ENCODE measurements at places on chromosomes 11 and 22.

GRCh38 chr11:32162351-32162750 is 71.5 kb downstream of the RCN1 start:
- no peak for DNase-seq

DNA sequence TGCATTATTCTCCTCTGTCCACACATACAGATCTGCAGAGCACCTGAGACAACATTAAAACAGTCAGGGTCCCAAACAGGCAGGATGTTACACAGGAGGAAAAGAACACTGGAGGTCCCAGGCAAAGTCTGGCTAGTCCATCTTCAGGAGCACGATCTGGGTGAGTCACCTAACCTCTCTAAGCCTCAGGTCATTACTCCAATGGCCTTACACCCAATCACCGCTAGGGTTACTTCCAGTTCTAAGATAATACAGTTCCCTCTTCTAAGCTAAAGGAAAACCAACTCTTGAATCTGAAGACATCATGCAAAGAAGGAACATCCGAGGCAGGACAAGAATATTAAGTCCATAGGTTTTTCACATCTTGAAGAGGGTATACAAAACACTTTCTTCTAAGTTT is 24.5 kb downstream of the ASCC2 start:
- DNase-seq = no peak

- DNase-seq = no peak
Observed at GRCh38 chr11:35115688-35116030, 23.3 kb upstream of the CD44 start.

DNA sequence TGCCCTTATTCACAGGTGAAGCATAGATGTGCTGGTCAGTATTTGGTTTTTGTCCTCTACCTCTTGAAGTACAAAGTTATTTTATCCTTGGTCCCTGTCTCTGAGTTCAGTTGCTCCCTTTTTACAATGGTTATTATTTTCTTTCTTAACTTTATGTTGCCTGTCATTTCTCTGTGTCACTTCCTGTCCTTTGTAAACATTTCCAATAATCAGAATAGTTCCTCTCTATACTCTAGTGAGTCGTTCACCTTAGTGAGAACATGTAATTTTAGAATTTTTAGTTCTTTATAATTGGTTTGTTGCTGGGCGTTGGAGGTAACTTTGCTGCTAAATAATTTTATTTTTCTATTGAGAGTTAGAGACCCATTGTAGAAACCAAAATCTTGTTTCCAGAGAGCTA is 16.0 kb downstream of the CSTPP1 start:
- DNase-seq = no peak

- DNase-seq = no peak
Observed at GRCh38 chr11:111466615-111467014, 45.6 kb downstream of the BTG4 start.

- DNase-seq = no peak
Observed at GRCh38 chr11:91707652-91708482, 516.8 kb upstream of the FAT3 start.

- no peak for DNase-seq
Observed at GRCh38 chr11:76234021-76234415, 27.7 kb upstream of the WNT11 start.

DNA sequence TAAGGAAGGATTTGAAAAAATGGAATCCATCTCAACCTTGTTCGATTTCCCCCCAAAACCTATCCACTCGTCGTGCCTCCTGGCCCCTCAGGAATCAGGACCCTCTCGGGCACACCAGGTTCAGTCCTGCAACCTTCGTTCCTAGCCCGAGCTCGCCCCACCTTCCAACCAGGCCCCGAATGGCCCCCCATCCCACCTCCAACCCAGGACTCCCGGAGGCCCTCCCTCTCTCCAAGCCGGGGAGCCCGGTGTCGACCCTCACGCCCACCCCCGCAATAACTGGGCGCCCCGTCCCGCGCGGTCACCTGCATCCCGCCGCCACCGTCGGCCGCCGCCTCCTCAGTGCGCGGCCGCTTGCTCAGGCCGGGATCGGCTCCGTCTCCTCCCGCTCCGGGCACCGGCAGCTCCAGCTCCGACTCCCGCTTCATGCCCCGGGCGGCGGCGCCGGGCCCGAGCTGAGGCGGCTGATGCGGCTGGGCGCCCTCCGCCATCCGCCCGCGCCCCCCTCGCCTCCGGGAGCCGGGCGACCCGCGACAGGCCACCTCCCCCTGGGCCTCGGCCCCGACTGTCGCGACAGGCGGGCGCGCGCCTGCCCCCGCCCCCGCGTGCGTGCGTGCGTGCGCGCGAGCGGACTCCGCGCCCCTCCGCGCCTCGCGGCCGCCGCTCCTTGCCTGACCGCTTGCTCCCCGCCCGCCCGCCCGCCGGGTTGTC is 534 bp downstream of the RBFOX2 start:
- DNase-seq = no peak

- DNase-seq = no peak
Observed at GRCh38 chr22:25282346-25282670, 62.9 kb downstream of the CRYBB2 start.

GRCh38 chr11:11316651-11317230 is 36.3 kb downstream of the CSNK2A3 start:
- DNase-seq = no peak

GRCh38 chr11:87212891-87213290 is 175.2 kb downstream of the TMEM135 start:
- DNase-seq = no peak

GRCh38 chr11:65563601-65564000 is 5.4 kb upstream of the LTBP3 start:
- no peak for DNase-seq

- no peak for DNase-seq
Observed at GRCh38 chr11:72321381-72321996, 77.5 kb upstream of the PHOX2A start.

DNA sequence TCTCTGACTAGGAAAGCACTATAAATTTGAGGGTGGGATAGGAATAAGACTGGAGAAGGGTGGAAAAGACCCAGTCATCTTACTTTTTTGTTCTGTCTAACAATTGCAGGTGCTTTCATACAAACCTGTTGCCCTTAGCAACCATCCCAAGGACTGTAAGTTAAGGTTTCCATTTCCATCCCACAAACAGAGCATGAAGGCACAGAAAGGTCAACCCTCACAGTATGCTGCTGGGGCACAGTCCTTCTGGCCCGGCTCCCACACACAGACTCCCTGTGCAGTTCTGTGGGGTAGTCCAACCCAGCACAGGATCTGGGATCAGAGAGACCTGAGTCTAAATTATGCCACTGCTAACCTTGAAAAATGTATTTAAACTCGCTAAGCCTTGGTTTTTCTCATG is 38.4 kb upstream of the ETS1 start:
- no peak for DNase-seq

DNA sequence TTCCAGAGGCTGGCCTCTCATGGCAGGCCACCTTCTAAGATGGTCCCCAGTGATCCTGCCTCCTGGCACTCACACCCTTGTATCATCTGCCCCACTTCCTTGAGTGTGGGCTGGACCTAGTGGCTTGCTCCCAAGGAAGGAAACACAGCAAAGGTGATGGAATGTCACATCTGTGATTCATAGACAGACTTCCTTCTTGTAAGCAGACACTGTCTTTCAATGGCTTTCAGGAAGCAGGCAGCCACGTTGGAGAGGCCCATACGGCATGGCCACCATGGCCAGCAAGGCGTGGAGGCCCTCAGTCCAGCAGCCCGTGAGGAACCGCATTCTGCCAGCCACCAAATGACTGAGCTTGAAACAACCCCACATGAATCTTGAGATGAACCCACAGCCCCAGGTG is 11.3 kb downstream of the LMO1 start:
- DNase-seq = no peak

GRCh38 chr22:39967996-39968972 is 8.1 kb downstream of the TMA7B start:
- DNase-seq = no peak

- no peak for DNase-seq
Observed at GRCh38 chr22:43288807-43289420, 54.3 kb downstream of the SCUBE1 start.

GRCh38 chr11:1736447-1736992 is 13.9 kb downstream of the IFITM10 start:
- no peak for DNase-seq

GRCh38 chr11:12137938-12138731 is 27.7 kb downstream of the MICAL2 start:
- DNase-seq = no peak

GRCh38 chr22:30304495-30305244 is 15.4 kb upstream of the CASTOR1 start:
- no peak for DNase-seq

Data from cortex of kidney (tissue), 1 donor.